CD4-positive, alpha-beta T cell treated with Interferon alpha-2 for 1 hour (primary cell): ENCODE measurements at places on chromosomes 7 and 10.

- DNase-seq: no peak
These were observed 34.5 kb upstream of the SFTPD start for GRCh38 chr10:79983286-79983909.

GRCh38 chr7:27182285-27182841 lies 2.7 kb downstream of the HOXA11 start:
- no peak for DNase-seq

DNA sequence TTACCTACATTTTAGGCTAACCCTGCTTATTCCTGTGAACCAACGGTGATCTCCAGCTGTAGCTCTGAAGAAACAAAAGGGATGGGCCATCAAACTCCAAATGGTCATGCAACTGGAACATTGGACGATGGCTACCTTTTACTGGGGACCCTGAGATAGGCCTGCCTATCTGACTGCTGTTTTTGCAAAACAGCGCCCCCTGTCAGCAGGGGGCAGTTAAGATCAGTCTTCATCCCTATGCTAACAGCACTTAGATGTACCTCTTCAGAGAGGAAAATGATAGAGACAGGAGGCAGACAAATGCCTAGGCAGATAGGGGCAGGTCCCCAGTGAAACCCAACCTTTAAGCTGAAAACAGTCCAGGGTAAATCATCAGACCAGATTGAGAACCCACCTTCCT lies 1085.4 kb upstream of the SORCS1 start:
- no peak for DNase-seq

GRCh38 chr10:103635580-103635979 lies 142.1 kb downstream of the NEURL1 start:
- DNase-seq: no peak

GRCh38 chr7:12726908-12727307 lies 39.5 kb downstream of the ARL4A start:
- DNase-seq: no peak

- DNase-seq: no peak
These were observed 445 bp upstream of the PVRIG start for GRCh38 chr7:100219271-100219737.

DNA sequence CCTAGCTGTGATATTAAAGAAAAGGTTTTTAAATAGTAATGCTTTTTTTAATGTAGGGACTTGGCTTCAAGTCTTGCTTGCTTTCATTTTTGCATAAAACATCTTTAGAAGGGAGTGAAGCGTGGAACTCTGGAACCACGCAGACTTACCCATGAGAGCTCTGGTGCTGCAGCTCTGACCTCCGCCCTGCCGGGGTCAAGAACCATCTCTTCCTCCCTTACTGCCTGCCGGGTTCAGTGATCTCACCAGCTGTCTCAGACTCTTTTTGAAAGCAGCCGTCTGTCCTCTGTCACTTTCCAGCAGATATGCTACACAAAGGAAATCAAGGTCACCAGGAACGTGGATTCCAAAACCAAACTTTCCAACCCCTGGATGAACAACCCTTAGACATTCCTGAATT lies 353.8 kb downstream of the GPR37 start:
- DNase-seq: no peak

DNA sequence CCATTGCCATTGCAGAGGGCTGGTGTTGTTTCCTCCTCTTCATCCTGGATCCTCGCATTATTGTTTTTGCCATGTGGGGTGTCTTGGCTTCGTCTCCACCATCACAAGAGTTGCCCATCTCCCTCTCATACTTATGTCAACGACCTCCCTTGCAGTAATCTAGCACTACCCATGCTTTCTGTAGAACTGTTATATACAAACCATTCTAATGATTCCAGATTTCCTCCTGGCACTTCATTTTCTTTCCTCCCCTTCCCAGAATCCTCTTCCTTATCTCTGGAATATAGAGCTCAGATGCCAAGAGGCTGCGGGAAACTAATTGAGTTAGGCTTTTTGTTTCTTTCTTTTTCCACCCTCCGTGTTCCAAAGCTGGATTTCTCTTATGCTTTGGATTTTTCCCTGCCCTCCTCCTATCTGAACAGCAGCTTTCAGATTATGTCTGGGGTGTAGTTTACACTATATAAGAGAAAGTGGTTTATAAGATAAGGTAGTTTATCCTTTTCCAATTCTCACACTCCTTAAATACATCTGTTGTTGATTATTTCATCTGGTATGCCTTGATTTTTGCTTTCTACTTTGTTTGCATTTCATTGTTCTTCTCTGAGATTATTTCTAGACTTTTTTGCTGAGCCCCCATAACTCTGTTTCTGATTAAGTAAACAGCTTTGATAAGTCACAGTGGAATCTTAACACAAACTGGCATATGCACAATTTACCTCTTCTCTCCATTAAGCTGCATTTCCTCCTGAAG lies 264.1 kb downstream of the BICC1 start:
- no peak for DNase-seq

DNA sequence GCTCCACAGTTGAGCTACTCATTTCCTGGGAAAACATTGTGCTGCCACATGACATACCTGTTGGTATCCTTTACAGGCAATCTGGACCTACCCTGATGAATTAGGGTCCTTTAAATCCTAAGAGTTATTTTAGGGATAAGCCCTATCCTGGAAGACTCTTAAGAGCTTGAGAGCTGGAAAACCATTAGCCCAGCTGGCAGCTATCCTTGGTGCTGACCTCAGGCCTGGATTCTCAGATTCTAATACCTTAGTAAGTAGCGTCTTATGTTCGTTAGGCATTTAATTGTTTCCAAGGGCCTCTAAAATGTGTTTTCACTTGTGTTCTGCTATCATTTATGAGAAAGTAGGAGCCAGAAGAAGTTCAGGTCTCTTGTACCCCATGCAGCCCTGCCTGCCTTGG lies 93.0 kb upstream of the SORCS3 start:
- DNase-seq: no peak

GRCh38 chr7:122145937-122146645 lies 2.0 kb upstream of the AASS start:
- no peak for DNase-seq

GRCh38 chr10:50480054-50481007 lies 143.4 kb downstream of the SGMS1 start:
- DNase-seq: no peak

DNA sequence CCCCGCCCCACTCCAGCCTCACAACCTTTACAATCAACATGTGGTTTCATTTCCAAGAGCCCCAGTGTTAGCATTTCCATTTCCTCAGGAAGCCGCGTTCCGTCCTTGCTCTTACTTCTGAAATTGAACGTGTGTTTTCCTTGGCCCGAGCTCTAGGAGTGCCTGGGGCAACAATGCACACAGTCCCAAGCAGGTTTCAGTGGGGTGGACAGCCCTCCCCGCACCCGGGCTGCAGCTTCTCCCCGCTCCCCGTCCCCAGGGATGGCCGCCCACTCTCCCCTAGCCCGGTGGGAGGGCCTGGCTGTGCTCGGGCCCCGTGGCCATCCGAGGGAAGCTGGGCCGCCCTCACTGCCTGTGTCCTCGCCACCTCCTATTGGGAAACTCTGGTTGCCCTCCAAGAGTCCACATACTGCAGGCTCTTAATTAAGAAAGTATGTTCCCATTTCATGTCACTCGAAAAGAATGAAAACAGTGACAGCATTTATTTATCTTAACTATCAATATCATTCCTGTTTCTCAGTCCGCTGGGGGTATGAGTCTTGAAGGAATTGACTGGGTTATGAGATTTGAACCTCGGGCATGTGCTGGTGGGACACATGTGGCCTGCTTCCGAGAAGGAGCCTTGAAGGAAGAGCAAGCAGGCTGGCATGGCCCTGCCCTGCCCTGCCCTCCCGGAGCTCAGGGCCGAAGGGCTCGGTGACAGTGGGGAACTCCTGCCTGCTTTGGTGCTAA lies 163.8 kb downstream of the GRK5 start:
- DNase-seq: no peak

DNA sequence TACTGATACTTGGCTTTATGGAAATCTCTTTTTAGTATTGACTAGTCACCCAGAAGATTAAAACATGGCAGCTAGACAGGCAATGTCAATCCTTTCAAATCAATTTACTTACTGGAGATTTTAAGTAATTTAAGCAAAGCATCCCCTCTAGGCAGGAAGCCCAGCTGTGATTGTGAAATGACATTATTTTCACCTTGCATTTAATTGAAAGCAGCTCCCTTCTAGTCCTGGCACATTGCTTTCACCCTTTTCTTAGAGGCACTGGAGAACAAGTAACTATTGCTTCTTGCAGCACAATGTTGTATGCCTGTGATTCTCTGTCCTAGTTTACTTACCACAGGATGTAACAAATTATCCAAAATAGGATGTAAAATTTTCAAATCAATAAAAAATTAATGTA lies 13.3 kb downstream of the ST7 start:
- no peak for DNase-seq

- peak; percentile 30 for DNase-seq
These were observed 83.4 kb upstream of the SMNDC1 start for GRCh38 chr10:110387983-110388686.

GRCh38 chr7:145169908-145170307 lies 334.1 kb upstream of the TPK1 start:
- DNase-seq: no peak

DNA sequence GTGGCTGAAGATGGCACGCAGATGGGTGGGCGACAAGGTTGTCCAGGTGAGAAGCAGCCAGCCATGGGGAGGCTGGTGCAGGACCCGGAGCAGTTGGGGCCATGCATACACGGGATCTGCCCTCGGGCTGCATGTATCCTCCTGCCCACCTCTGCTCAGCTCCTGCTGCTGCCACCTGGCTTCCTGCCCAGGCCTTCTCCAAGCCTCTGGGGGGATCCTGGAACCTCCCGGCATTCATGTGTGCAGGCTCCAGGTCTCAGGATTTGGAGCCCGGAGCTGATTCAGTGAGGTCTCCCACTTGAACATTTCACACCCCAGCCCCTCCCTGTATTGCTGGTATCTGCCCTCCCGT lies 27.0 kb downstream of the PDGFA start:
- DNase-seq: no peak

- DNase-seq: no peak
These were observed 26.8 kb downstream of the ELFN1 start for GRCh38 chr7:1696671-1697498.

- no peak for DNase-seq
These were observed 118.3 kb downstream of the RAPGEF5 start for GRCh38 chr7:22238354-22239311.

- DNase-seq: no peak
These were observed 96.5 kb downstream of the LRRC4 start for GRCh38 chr7:127934711-127935110.

DNA sequence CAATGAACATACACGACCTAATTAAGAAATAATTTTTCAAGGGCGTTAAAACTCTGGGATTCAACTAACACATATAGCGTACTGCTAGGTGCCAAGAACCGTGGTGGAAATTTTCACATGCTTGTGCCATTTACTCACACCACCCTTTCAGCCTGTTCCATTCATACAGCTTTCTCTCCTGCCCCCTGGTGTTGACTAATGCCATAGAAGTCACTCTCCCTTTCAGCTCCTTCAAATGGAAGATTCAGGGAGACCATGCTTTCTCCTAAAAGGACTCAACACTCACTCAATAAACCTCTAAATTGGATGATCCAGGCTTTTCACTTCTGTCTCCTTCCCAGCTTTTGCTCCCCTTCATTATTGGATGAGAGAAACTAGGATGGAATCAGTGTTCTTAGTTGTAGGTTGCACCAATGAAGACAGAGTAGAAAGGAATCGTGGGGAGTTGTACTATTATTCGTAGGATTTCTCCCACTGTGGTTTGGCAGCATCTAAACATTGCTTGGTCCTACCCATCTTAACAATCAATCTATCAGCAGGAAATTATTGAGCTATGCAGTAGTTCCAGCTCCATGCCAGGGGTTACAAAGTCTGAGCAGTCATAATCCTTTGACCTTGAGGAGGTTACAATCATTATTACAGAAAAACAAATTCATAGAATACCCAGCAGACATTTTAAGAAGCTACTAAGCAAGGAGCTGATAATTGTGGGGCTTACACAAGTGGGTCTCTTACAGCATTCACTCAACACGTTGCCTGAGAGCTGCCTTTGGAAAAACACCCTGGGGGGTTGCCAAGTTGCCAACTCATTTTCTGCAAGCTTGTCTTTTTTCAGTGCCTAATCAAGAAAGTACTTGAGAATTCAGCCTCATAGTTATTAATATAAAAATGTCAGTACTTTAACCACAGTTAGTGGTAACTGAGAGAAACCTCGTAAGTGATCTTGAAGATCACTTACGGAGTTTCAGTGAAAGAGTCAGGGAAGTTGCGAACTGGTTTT lies 2.8 kb upstream of the PPP1R3C start:
- peak; percentile 59 for DNase-seq

DNA sequence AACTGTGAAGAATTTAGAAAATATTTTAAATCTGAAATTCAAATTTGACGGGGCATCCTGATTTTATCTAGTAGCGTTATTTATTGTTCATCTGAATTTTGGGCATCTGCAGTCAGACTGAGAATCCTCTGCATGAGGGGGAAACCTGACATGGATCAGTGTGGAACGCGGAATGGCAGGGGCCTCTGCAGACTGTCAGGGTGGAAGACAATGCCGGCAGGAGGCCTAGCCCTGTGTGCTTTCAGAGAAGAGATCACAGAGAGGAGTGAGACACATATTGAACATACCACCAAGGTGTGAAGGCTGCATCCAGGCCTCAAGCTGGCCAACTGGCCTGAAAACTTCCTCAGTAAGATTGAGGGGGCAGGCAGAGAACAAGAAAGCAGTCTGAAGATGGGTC lies 921.1 kb upstream of the GHITM start:
- DNase-seq: no peak

DNA sequence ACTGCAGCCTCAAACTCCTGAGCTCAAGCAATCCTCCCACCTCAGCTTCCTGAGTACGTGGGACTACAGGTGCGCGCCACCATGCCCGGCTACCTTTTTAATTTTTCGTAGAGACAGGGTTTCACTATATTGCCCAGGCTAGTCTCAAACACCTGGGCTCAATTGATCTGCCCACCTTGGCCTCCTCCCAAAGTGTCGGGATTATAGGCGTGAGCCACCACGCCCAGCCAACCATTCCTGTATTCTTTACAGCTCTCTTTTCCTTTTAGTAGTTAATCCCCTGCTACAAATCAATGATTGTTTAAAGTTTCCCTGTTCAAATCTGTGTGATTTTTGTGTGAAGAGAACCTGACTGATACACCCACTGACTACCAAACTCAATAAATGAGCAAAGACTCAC lies 75.4 kb upstream of the SVIL start:
- DNase-seq: no peak
